GM10248 (cell line): ENCODE measurements at places on chromosomes 6 and 20.

DNA sequence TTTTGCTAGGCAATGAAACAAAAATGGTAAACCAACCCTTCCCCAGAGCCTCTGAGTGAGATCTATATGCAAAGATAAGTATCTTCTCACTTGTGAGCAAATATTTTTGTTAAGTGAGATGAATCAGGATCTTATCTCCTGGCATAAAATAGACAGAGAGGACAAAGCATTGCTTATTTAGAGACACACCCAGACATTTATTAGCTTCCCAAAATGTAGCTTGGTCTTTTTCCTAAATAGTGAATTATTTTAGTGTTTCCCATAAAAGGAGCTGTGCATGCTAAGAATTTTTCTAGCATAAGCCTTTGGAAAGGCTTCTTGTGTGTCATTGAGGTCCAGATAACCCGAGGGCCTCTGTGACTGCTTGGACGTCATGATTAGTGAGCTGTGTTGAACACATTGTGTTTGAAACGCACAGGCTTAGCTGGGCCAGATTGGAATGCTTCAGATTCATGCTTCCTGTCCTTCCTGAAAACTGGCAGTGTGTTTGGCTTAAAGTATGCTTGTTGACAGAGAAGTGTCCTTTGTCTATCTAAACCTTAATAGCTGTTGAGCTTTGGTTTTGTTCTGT, 16.5 kb downstream of the MTHFD1L start:
- DNase-seq = no peak

DNA sequence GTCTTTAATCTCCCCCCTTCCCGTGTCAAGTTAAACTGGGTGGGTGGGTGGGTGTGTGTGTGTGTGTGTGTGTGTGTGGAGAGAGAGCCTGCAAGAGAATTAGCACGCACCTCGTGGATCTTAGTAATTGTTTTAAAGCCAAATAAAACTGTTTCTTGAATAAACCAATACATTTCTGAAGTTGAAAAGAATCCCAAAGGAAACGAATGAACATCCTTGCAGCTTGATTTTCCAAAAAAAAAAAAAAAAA, 381 bp upstream of the BICRAL start:
- no peak for DNase-seq

DNA sequence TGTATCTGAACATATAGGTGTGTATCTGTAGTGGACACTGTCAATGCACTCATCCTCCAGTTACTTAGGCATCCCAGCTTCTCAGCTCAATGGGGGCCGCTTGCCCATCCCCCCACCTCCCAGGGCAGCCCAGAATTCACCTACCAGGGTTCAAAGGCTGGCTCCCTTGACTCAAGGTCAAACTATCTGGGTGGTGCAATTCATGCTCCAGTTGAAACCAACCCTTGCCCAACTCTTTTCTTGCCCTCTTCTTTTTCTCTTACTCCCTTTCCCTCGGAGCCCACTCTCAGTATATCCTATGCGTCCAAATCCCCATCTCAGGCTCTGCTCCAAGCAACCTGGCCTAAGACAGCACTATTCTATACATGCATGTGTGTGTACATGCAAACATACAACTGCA, 127.4 kb downstream of the BCAS1 start:
- DNase-seq = no peak

- no peak for DNase-seq
Observed at GRCh38 chr6:37967651-37968050, 148.1 kb downstream of the ZFAND3 start.

GRCh38 chr6:99822741-99823512, 171.1 kb downstream of the MCHR2 start:
- DNase-seq = peak; percentile 45

- DNase-seq = no peak
Observed at GRCh38 chr6:124008988-124009765, 205.5 kb downstream of the NKAIN2 start.

DNA sequence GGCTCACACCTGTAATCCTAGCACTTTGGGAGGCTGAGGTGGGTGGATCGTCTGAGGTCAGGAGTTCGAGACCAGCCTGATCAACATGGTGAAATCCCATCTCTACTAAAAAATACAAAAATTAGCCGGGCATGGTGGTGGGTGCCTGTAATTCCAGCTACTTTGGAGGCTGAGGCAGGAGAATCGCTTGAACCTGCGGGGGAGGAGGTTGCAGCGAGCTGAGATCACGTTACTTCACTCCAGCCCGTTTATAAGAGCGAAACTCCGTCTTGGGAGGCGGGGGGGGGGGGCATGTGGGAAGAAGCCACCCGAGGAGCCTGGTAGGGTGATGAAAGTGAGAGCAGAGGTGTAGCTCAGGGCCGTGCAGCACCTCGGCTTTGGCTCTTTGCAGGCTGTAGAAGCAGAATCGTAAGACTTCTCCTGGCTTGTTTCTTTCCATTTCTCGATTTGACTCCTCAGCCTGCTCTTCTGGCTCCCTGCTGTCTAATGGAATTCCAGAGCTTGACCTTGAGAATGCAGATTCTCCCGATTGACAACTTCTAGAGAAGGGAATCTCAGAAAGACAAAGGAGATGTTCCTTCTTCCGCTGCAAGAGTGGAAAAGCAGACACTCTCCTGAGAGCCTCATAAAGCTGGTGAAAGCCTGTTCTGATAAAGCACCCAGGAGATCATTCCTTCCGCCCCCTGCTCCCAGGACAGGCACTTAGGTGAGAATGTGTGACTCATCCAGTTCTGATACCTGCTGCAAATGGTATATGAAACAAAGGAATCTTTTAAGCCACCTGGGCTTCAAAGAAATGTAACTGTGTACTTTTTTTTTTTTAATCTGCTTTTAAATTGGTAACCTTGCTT, 26.0 kb upstream of the PPP1R16B start:
- no peak for DNase-seq

DNA sequence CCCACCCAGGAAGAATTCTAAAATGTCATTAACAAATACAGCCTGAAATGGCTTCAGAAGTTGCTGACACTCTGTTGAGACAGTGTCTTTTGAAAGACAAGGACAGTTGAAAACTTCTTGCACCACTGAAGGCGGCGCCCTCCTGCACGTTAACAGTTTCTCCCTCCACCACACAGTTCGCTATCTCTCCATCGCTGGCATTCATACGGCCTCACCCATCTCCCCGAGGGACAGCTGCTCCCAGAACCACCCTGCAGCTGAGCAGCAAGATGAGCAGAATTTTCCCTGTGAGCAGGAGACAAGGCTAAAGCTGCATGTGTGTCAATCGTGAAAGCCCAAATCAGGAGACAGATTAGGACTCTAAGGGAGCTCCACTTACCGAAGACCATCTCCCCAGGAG, 113.3 kb downstream of the LY86 start:
- no peak for DNase-seq

DNA sequence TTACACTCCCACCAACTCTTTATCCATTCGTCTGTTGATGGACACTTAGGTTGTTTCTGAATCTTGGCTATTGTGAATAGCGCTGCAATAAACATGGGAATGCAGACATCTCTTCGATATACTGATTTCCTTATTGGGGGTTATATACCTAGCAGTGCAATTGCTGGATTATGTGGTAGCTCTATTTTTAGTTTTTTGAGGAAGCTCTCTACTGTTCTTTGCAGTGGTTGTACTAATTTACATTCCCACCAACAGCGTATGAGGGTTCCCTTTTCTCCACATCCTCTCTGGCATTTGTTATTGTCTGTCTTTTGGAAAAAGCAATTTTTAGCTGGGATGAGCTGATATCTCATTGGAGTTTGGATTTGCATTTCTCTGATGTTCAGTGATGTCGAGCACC, 4.6 kb upstream of the PFDN4 start:
- DNase-seq = no peak

DNA sequence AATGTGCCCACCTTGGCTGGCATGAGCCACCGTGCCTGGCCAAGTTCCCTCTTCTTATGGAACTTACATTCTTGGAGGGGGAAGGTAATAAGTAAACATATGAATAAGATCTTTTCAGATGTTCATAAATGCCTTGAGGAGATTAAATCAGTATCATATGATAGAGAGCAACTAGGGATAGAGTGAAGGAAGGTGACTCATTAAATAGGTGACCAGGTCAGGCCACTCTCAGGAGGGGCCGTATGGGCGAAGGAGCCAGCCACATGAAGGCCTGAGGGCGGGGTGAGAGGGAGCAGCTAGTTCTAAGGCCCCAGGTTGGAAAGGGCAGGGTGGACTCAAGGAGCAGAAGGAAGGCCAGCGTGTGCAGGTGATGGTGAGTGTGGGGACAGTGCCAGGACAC, 91.1 kb downstream of the UST start:
- DNase-seq = no peak

DNA sequence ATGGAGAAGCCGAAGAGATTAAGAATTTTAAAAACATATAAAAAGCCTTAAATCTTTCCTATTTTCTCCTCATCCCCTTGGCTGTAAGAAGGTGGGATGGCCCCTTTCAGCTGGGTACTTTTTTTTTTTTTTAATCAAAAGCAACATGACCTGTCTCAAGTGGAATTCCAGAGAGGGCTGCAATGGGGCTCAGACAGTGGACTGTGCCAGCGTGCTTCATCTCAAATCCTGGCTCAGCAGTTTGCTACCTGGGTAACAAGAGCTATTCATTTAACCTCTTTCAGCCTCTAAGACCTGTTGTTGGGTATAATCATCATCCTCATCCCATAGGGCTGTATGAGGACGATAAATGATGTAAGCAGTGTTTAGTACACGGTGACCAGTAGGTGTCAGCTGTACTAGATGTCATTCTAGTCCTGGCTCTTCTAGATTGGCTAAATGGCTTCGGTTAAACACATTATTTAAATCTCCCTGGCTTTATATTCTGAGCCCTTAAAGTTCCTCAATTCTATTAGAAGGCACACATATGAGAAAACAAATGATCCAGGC, 6.9 kb upstream of the PPP1R3G start:
- DNase-seq = peak; percentile 47

- no peak for DNase-seq
Observed at GRCh38 chr20:49853640-49854039, 41.0 kb downstream of the SLC9A8 start.

DNA sequence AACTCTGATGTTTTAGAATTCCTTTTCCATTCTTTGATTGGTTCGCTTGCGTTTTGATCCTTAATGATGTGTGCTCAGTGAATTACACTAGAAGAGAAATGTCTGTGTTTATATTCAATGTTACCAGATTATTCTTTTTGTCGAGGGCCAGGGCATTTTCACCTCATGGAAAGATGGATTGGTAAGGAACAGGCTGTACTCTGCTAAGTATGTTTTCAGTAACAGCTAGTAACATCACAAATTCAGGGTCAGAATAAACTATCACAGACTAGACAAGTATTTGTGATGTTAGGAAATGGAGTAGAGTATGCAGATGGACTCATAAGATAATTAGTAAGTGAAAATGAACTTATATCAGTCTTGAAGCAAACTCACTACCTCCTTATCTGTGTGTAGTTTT, 235.6 kb downstream of the SOX4 start:
- no peak for DNase-seq

- DNase-seq = no peak
Observed at GRCh38 chr6:69012211-69012610, 377.1 kb downstream of the ADGRB3 start.

- DNase-seq = no peak
Observed at GRCh38 chr6:32167154-32167760, 2.9 kb downstream of the EGFL8 start.

- DNase-seq = no peak
Observed at GRCh38 chr20:45950330-45950646, 15.8 kb downstream of the PCIF1 start.
